ENCODE measurements at places on chromosomes 6 and 20. TPM values are rescaled to one million over a fixed set of nuclear protein-coding genes. Genes with fewer than 3 reads are reported as not detected.
A peak's percentile ranks its signal among the peaks of the same experiment; 100 is the strongest.

- H3K27me3 ChIP-seq = no peaks in the 10 kb centered on the region
- H3K36me3 ChIP-seq = no peaks in the 10 kb centered on the region
- H3K4me1 ChIP-seq = no peaks in the 10 kb centered on the region
- no peak for DNase-seq
- peak overlapping the region; percentile 90 for H3K4me3 ChIP-seq
- H3K27ac ChIP-seq = peak overlapping the region; percentile 94
Observed at GRCh38 chr6:96521306-96521643, 331 bp upstream of the UFL1 start.

DNA sequence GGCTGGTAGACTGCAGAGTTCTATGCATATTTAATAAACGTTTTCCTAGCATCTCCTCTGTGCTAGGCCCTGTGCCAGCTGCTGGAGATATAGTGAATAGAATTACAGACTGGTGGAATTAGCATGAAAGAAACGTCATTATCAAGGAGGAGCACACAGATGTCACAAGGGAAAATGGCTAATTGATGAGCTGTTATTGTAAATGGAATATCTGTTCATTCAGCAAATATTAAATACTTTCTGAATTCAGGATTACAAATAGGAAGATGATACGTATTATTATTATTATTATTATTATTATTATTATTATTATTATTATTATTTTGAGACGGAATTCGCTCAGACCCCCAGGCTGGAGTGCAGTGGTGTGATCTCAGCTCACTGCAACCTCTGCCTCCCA is 1.2 kb downstream of the AAR2 start:
- H3K4me3 ChIP-seq = peak overlapping the region; percentile 91
- peaks cover 5% of the 10 kb centered on the region for H3K36me3 ChIP-seq
- H3K27ac ChIP-seq = no peak overlapping the region
- H3K27me3 ChIP-seq = no peaks in the 10 kb centered on the region
- peaks cover 2% of the 10 kb centered on the region for H3K4me1 ChIP-seq
- no peak for DNase-seq

The CBLN4 gene
- 0.33 TPM for total RNA-seq

DNA sequence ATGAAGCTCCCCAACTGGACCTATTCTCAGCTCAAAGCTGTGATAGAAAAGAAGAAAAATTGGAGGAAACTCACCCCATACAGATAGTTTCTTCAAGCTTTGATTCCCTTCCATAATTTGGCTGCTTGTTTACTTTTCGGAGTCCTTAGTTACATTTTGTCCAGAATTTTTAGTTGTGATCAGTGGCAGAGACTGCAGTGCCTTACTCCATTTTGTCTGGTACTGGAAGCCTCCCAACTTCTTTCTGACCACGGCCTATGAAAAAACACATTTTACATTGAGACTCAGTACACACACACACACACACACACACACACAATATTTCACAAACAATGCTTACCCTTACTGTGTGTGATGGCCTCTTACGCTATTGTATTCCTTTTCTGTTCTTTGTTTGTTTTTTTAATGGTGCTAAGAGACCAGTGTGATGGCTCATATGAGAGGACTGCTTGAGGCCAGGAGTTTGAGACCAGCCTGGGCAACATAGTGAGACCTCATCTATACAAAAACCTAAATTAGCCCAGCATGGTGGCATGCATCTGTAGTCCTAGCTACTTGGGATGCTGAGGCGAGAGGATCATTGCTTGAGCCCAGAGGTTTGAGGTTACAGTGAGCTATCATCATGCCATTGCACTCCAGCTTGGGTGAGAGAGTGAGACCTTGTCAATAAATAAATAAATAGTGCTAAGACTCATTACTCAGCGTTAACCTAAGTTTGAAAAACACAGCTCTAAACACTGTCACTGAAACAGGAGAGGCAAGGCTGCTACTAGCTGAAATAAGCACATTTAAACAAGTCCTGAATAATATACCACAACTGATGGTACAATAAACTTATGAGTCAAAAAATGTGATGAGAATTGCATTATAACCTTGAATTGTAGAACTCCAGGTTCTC is 13.8 kb upstream of the RNF8 start:
- no peak for DNase-seq
- no peak overlapping the region for H3K4me3 ChIP-seq
- H3K4me1 ChIP-seq = no peaks in the 10 kb centered on the region
- H3K27me3 ChIP-seq = no peaks in the 10 kb centered on the region
- no peak overlapping the region for H3K27ac ChIP-seq

GRCh38 chr6:109475625-109476024 is 7.4 kb downstream of the ZBTB24 start:
- no peak overlapping the region for H3K4me3 ChIP-seq
- H3K27ac ChIP-seq = no peak overlapping the region
- no peaks in the 10 kb centered on the region for H3K4me1 ChIP-seq
- H3K27me3 ChIP-seq = no peaks in the 10 kb centered on the region
- no peak for DNase-seq

- no peak overlapping the region for H3K27ac ChIP-seq
- H3K27me3 ChIP-seq = no peaks in the 10 kb centered on the region
- no peak overlapping the region for H3K4me3 ChIP-seq
Observed at GRCh38 chr6:25196464-25196863, 82.7 kb upstream of the CARMIL1 start.

The NQO2 gene
- 23.6 TPM for total RNA-seq

- no peak for DNase-seq
- H3K27ac ChIP-seq = peak overlapping the region; percentile 73
- no peaks in the 10 kb centered on the region for H3K36me3 ChIP-seq
- H3K27me3 ChIP-seq = no peaks in the 10 kb centered on the region
- no peak overlapping the region for H3K4me3 ChIP-seq
Observed at GRCh38 chr6:44120692-44121443, 6.4 kb downstream of the MRPL14 start.

The MLIP gene
- total RNA-seq = 4.5 TPM

DNA sequence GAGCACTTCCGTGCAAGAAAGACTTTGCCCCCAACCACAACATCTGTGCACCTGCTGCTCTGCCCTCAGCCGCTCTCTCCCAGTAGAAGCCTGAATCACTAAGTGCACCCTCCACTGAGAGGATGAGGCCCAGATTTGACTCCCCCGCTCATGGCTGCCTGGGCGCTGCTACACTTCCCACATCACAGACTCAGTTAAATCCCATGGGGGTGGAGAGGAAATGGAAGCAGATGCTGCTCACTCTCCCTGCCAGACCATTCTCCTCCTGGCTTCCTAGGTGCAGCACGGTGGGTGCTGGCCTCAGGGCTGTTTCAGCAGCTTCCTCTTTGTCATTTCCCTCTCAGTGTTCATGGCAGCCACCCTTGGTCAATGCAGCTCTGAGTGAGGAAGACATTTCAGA is 4.8 kb downstream of the CST5 start:
- no peak overlapping the region for H3K27ac ChIP-seq
- H3K4me1 ChIP-seq = no peaks in the 10 kb centered on the region
- no peaks in the 10 kb centered on the region for H3K36me3 ChIP-seq
- no peak for DNase-seq
- peaks cover 8% of the 10 kb centered on the region for H3K27me3 ChIP-seq

The SLA2 gene
- 1.6 TPM for total RNA-seq

DNA sequence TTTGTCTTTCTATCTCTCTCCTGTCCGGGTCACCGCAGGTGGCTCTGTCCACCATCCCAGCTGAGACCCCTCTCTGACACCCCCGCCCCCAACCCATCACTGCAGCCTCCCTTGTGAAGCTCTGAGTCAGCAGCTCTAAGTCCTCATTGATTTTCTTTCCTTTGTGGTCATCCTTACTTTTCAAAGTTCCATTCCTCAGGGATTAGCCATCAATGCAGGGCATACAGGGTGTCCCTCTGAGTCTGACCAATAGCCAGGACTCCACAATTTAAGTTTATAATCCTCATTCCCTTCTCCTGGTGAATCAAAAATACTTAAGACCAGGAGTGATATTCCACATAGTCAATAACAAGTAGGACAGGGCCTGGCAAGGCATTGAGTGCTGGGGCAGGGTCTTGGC is 333.3 kb upstream of the CNR1 start:
- H3K4me3 ChIP-seq = no peak overlapping the region
- no peaks in the 10 kb centered on the region for H3K4me1 ChIP-seq
- H3K27me3 ChIP-seq = no peaks in the 10 kb centered on the region
- DNase-seq = no peak
- no peak overlapping the region for H3K27ac ChIP-seq
- H3K36me3 ChIP-seq = no peaks in the 10 kb centered on the region

GRCh38 chr6:55705451-55706440 is 126.8 kb upstream of the HMGCLL1 start:
- no peaks in the 10 kb centered on the region for H3K36me3 ChIP-seq
- no peak overlapping the region for H3K27ac ChIP-seq
- H3K4me1 ChIP-seq = no peaks in the 10 kb centered on the region
- DNase-seq = no peak

The PRKN gene
- total RNA-seq = 11.2 TPM

- H3K4me1 ChIP-seq = no peaks in the 10 kb centered on the region
- H3K4me3 ChIP-seq = no peak overlapping the region
- no peaks in the 10 kb centered on the region for H3K36me3 ChIP-seq
- no peak overlapping the region for H3K27ac ChIP-seq
- no peaks in the 10 kb centered on the region for H3K27me3 ChIP-seq
Observed at GRCh38 chr6:145045582-145045981, 689.7 kb downstream of the EPM2A start.

DNA sequence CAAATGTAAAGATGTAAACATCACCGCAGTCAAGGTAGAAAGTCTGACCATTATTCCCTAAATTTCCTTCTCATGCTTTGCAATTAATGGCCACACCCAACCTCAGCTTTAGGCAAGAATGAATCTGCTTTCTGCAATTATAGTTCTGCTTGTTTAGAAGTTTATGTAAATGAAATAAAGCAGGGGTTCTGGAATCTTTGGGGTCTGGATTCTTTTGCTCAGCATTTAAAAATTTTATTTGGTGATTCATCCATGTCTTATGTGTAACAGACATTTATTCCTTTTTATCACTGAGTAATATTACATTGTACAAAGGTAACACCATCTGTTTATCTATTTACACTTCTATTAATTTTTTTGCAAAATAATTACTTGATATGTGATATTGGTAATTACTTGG is 613.6 kb downstream of the UTRN start:
- no peak overlapping the region for H3K27ac ChIP-seq
- H3K27me3 ChIP-seq = no peaks in the 10 kb centered on the region
- H3K4me3 ChIP-seq = no peak overlapping the region
- no peaks in the 10 kb centered on the region for H3K4me1 ChIP-seq

DNA sequence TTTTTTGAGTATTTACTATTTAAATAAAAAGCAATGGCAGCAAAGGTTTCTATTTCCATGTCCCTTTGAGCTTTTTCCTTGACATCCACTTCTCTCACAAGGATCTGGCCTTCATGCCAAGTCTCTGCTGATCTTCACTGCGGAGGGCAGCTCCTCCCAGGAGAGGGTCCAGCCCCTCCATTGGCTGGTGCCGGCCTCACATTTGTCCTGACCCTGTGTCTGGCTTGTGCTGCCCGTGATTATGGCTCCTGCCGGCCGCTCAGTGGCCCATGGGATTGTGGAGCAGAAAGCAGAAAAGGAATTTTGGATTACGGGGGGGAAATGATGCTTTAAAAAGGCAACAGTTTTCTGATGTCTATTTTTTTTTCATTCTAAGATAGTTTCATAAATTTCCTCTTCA is 31.2 kb upstream of the PDE7B start:
- no peaks in the 10 kb centered on the region for H3K27me3 ChIP-seq
- H3K36me3 ChIP-seq = no peaks in the 10 kb centered on the region
- H3K4me1 ChIP-seq = no peaks in the 10 kb centered on the region
- no peak overlapping the region for H3K4me3 ChIP-seq
- no peak for DNase-seq

The ACTL10 gene
- 2.6 TPM for total RNA-seq

The TRIM10 gene
- not detected for total RNA-seq

GRCh38 chr6:72218125-72218524 is 331.8 kb downstream of the RIMS1 start:
- no peak overlapping the region for H3K4me3 ChIP-seq
- H3K36me3 ChIP-seq = no peaks in the 10 kb centered on the region
- DNase-seq = no peak
- no peaks in the 10 kb centered on the region for H3K27me3 ChIP-seq
- no peaks in the 10 kb centered on the region for H3K4me1 ChIP-seq

The RGS19 gene
- 14.7 TPM for total RNA-seq

The KCNK16 gene
- not detected for total RNA-seq

GRCh38 chr6:157106487-157106886 is 216.8 kb downstream of the TMEM242 start:
- H3K4me3 ChIP-seq = no peak overlapping the region

DNA sequence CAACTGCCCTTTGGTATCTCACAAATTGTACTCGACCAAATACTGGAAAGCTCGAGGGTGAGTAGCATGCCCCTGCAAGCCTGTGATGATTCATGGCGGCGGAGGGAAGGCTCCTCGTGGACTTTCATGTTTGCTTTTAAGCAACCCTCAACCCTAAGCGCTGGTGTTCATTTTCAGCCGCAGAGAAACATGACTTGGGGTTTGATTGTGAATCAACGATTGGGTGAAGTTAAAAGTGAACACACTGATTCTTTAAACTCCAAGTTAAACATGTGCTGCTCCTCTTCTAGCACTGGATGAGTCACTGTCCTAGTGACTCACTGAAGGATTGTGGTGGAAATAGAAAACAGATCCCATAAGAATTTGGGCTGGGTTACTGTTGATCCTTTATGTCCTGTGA is 8.3 kb downstream of the CD109 start:
- no peaks in the 10 kb centered on the region for H3K36me3 ChIP-seq
- no peaks in the 10 kb centered on the region for H3K4me1 ChIP-seq
- no peaks in the 10 kb centered on the region for H3K27me3 ChIP-seq
- peak; percentile 26 for DNase-seq

- H3K4me3 ChIP-seq = no peak overlapping the region
- no peaks in the 10 kb centered on the region for H3K4me1 ChIP-seq
- H3K27ac ChIP-seq = no peak overlapping the region
- H3K27me3 ChIP-seq = no peaks in the 10 kb centered on the region
Observed at GRCh38 chr20:45974896-45975565, 3.0 kb upstream of the ZNF335 start.

The PDYN gene
- total RNA-seq = not detected

The MOG gene
- total RNA-seq = not detected
